ENCODE measurements at places on chromosomes 11 and 22. TPM values are rescaled to one million over a fixed set of nuclear protein-coding genes. Genes with fewer than 3 reads are reported as not detected.

DNA sequence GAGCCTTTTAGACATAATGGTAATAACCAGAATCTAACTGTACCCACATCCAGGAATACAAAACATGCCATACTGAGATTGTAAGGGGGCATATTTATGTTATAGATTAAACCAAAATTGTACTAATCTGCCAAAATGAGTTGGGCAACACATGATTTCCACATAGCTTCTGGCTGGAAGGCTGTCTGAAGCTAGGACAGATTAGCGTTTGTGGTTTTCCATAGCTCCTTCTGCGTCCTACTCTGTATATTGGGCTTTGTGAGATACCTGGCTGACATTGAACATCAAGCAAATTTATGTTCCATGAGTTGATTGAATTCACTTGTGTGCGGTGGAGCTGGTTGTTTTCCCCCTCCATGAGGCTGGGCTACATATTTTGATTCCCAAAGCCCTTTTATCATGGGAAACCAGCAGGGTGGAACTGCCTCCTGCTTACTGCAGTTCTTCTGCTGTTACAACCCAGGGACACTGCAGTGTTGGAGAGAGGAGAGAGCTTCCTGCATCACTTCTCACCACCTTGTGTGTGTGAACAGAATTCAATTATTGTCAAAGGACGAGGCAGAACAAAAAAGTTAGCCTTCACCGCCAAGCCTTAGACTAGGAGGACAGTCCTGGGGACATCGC, 114.9 kb downstream of the C11orf91 start:
- H3K27ac ChIP-seq, result no peak overlapping the region
- H3K27me3 ChIP-seq, result no peaks in the 10 kb centered on the region
- H3K4me1 ChIP-seq, result no peaks in the 10 kb centered on the region

GRCh38 chr11:102521121-102521520, 9.4 kb downstream of the MMP7 start:
- DNase-seq, result no peak
- no peaks in the 10 kb centered on the region for H3K36me3 ChIP-seq
- H3K27ac ChIP-seq, result no peak overlapping the region
- no peaks in the 10 kb centered on the region for H3K27me3 ChIP-seq
- H3K4me3 ChIP-seq, result no peak overlapping the region

DNA sequence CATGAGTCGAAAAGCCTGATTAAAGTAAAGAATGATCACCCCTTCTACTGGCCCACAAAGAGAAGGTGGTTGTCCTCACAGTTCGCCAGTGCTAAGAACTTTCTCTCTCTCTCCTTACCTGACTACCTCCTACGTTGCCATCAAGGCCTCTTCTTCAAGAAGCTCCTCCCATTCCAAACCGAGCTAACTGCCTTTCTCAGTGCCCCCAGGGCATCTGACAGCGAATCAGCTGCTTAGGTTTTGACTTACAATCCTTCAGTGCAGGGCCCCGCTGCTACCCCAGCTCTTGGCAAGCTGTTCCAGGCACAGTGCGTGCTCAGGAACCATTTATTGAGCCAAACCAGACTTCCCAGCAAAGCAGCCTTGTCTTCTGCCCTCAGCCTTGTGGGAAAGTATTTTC, 5.8 kb downstream of the VSTM5 start:
- no peak overlapping the region for H3K27ac ChIP-seq
- no peak overlapping the region for H3K4me3 ChIP-seq
- H3K36me3 ChIP-seq, result no peaks in the 10 kb centered on the region
- peaks cover 11% of the 10 kb centered on the region for H3K27me3 ChIP-seq

GRCh38 chr11:73265853-73266645, 6.1 kb upstream of the P2RY6 start:
- no peaks in the 10 kb centered on the region for H3K36me3 ChIP-seq
- peaks cover 5% of the 10 kb centered on the region for H3K27me3 ChIP-seq
- DNase-seq, result no peak
- peaks cover 21% of the 10 kb centered on the region for H3K4me1 ChIP-seq
- H3K27ac ChIP-seq, result peak overlapping the region; percentile 7

Gene FHIP1B
- 21.6 TPM for total RNA-seq

Gene HEPACAM
- 0.07 TPM for total RNA-seq

Gene APOL4
- 0.86 TPM for total RNA-seq

Gene DDIAS
- 0.21 TPM for total RNA-seq

Gene MRGPRE
- not detected for total RNA-seq

Gene GUCY1A2
- 12.4 TPM for total RNA-seq

Gene DEUP1
- total RNA-seq, result not detected

All from psoas muscle (tissue), 8 donors.